ENCODE measurements at places on chromosomes 11 and 22.
A peak's percentile ranks its signal among the peaks of the same experiment; 100 is the strongest.

DNA sequence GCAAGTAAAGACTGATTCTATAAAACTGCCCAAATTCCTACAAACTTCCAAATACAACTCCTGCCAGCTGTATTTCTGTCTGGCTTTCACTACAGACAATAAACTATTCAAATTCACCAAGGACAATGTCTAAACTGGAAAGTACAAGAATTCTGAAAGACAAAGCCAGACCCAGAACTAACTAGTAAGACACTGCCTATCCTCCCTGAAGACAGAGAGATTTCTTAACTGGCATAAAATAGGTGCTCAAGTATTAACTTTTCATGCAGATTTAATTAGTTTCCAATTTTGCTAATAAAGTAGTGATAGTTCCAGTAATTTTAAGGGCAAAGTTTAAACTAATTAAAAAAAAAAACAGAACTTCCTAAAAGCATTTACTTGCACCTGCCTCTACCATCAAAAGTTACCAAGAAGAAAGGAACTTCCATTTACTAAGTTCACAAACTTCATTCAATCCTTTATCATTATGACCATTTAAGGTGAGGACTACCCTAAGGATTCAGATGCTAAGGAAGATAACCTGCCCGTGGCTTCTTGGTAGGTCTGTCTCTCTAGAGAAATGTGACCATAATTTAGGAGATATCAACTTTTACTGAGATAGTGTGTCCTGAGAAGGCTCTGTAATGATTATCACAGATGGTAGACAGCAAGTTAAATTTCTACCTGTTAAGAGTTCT lies 45.2 kb downstream of the CELF1 start:
- no peak for DNase-seq

- DNase-seq, result peak; percentile 16
These were observed 615 bp downstream of the STT3A start for GRCh38 chr11:125593114-125593820.

DNA sequence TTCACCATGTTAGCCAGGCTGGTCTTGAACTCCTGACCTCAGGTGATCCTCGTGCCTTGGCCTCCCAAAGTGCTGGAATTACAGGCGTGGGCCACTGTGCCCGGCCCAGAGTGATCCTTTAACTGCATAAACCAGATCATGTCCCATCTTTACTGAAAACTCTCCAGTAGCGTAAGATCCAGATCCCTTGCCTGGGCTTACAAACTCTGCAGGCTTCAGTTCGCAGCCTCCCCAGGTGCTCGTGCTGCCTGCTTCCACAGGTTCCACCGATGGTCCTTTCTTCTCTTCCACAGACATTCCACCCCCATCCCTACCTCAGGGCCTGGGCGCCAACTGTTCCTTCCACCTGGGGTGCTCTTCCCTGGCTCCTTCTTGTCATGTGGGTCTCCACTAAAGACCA lies 88.8 kb upstream of the SHANK2 start:
- no peak for DNase-seq

DNA sequence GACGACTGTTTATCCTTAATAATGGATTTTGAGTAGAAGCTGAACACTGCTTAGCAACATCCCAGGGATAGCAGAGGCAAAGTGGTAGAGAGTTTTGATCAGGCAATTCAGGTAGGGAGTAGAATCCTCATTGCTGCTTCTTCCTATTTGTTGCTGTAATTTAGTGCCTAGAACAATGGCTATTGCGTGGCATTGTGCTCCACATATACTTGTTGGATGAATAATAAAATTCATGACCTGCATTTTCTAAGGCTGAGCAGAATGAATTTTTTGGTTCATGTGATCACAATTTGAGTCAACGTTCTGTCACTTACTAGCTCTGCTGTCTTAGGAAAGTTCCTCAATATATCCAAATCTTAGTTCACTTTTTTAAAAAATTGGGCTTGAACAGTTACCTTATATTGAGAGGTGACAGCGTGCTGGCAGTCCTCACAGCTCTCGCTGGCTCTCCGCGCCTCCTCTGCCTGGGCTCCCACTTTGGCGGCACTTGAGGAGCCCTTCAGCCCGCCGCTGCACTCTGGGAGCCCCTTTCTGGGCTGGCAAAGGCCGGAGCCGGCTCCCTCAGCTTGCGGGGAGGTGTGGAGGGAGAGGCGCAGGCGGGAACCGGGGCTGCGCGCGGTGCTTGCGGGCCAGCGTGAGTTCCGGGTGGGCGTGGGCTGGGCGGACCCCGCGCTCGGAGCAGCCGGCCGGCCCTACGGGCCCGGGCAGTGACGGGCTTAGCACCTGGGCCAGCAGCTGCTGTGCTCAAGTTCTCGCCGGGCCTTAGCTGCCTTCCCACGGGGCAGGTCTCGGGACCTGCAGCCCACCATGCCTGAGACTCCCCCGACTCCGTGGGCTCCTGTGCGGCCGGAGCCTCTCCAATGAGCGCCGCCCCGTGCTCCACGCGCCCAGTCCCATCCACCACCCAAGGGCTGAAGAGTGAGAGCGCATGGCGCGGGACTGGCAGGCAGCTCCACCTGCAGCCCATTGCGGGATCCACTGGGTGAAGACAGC lies 350.6 kb downstream of the ETS1 start:
- no peak for DNase-seq

GRCh38 chr11:116692318-116693101 lies 80.3 kb downstream of the BUD13 start:
- no peak for DNase-seq

- DNase-seq, result no peak
These were observed 26.4 kb downstream of the PDE3B start for GRCh38 chr11:14669958-14670357.

DNA sequence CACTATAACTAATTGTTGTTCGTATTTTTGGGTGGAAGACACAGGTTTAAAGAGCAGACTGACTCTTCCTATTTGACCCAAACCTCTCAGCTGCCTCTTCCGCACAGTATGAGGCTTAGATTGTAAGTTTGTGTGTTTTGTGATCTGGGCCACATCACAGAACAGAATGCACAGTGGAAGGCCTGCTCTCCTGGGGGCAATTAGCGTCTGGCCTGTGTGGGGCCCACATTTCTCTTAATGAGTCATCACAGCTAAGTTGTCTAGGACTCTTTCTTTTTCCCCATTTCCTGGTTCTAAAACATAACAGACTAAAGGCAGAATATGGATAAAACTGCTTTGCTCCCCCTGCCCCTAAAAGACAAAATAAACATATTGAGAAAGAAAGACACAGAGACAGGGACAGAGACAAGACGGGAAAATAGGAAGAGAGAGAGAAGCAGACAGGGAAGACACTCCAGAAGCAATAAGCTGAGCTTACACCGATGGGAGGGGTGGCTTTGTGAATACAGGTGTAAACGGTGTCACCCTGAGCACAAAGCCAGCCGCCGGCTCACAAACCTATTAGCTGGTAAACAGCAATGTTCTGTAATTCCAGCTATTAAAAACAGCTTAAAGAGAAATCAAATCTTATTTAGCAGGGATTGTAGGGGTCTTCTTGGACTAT lies 127.4 kb upstream of the OPCML start:
- no peak for DNase-seq

GRCh38 chr11:131833366-131833765 lies 463.0 kb downstream of the NTM start:
- peak; percentile 58 for DNase-seq

DNA sequence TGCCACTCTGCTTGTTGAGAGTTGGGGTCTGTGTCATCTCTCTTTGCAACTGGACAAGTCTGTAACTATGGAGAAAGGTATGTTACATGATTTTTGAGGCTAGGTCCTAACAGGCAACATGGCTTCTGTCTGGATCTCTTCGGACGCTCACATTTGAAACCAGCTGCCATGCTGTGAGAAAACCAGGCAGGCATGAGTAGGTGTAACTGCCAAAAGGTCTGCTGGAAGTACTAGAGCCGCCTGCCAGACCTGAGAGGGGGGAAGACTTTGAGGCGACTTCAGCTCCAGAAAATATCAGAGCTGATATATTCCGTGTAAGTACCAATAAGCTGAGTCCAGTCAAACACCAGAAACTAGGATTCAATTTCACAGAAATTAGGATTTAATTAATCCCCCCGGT lies 579.5 kb downstream of the LRRC4C start:
- no peak for DNase-seq

DNA sequence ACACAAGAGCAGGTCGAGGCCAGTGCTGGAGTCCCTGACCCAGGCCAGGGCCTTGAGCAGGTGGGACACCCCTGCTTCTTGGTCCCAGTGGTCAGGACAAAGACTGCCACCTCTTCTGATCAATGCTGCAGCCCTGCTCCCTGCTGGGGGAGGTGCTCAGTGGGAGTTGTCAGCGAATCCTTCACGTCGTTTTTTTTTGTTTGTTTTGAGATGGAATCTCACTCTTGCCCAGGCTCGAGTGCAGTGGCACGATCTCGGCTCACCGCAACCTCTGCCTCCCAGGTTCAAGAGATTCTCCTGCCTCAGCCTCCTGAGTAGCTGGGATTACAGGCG lies 34.7 kb downstream of the NUP50 start:
- no peak for DNase-seq

- DNase-seq, result no peak
These were observed 54.3 kb downstream of the DDI1 start for GRCh38 chr11:104090767-104091166.

- no peak for DNase-seq
These were observed 576.5 kb upstream of the CCDC90B start for GRCh38 chr11:83862691-83863090.

DNA sequence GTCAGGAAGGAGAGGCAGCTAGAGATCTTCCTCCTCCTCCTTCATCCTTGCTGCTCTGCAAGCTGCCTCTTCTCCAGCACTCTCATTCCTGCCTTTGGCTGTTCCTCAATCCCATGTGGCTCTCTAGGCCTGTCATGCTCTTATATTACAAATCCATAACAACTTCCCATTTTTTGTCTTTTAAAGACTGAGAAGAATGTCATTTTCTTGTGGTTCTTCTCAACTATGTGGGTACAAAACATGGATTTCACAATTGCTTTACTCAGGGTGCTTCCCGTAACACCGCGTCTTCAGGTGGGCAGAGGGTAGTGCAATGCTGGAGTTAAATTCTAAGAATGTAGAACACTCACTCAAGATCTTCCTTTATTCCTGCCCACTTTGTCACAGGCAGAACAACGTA lies 6.8 kb upstream of the CAT start:
- DNase-seq, result peak; percentile 43

DNA sequence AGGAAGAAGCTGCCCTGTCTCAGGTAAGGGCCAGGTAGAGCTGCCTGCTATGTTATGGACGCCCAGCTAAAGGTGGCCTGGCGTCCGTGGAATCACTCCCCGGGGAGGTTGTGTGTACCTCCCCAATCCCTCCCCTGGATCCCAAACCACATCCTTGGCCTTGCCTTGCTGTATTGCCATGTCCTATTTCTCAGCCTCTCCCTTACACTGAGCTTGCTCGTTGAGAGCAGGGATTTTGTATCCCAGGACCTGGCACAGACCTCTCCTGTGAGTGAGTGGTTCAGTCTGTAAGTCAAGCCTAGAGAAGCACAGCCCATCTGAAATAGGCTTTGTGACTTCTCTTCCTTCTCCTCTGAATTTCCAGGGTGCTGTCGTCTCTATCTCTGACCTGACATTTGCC lies 53.9 kb downstream of the TRAF6 start:
- no peak for DNase-seq

DNA sequence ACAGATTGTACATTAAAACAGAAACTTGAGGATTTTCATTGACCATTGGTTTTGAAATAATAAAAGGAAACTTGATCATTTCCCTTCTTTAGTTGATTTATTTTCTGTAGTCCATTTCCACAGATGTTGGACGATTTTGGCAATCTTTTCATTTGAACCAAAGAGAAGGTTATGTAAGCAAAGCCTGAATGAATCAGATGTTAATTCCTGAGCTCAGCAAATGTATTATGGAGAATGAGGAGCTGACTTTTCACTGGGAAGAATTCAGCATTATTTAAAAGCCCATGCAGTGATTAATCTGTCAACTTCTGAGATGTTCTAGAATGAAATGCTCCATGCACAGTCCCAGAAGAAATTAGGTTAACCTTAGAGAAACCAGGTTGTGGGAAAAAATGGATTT lies 29.0 kb downstream of the ELMOD1 start:
- no peak for DNase-seq

DNA sequence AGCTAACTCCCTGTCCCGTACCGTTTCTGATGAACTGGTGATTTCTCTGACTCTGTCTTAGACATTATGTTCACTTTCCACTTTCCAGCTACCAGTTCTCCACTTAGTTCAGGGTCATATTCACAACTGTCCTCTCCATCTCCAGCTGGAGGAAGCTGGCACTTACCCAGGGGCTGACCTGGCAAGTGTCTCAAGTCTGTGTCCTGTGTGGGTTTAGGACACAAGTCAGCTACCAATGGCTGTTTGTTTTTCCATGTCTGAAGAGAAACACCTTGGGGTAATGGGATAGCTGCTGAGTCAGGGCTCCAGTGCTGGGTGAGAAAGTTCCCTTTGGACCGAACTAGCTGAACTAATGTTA lies 134.4 kb downstream of the CSNK2A3 start:
- DNase-seq, result no peak

GRCh38 chr11:45142241-45143055 lies 4.0 kb upstream of the PRDM11 start:
- DNase-seq, result no peak

DNA sequence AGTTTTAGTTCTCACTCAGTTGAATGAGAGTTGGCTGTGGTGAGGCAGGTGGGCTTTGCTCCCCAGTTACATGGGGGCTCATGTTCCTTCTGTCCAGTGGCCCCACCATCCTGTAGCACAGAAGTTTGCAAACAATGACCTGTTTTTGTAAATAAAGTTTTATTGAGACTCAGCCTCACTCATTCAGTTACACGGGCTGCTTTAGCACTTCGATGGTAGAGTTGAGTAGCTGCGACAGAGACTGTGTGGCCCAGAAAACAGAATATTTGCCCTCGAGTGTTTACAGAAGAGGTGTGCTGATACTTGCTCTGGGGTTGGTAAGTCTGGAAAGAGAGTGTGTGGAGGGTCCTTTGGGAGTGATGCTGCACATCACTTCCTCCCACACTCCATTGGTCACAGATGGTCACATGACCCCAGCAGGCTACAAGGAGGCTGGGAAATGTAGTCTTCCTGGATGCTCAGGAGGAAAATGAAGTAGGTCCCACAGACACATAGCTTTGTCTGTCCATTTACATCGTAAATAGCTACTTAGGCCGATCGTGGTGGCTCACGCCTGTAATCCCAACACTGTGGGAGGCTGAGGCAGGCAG lies 34.6 kb downstream of the IFT27 start:
- no peak for DNase-seq

DNA sequence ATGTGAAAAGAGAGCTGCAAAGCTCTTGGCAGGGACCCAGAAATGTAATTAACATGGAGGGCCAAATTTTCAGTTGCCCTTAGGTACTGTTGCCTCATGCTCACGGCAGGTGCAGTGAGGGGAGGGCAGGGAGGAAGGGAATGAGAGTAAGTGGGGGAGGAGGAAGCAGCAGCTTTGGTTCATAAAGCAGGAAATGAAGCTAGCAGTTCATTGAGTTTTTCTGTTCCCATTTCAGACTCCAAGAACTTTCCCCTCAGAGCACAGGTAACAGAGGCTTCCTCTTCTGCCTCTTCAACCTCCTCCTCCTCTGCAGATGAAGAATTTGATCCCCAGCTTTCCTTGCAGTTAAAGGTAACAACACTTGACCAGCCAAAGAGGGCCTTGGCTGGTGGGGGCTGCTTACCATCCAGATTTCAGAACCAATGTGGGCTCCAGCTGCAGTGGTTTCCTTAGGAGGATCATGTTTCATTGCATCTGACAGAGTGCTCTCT lies 57.9 kb upstream of the PARVA start:
- no peak for DNase-seq

GRCh38 chr11:32435511-32435941 lies at the start of gene WT1:
WT1 (minus strand) TSS chr11:32435539.
- no peak for DNase-seq

- DNase-seq, result no peak
These were observed 40.7 kb downstream of the SHANK2 start for GRCh38 chr11:71211631-71212030.

GRCh38 chr11:91421641-91422040 lies 803.0 kb upstream of the FAT3 start:
- no peak for DNase-seq

GRCh38 chr11:76659672-76660532 lies 10.6 kb downstream of the LRRC32 start:
- DNase-seq, result no peak

All from CD14-positive monocyte (primary cell).